ENCODE measurements at places on chromosomes 11 and 22.

- DNase-seq = no peak
Observed at GRCh38 chr22:38035530-38035885, 21.7 kb upstream of the PICK1 start.

GRCh38 chr11:64643256-64643881 is 52.3 kb downstream of the SLC22A12 start:
- no peak for DNase-seq

DNA sequence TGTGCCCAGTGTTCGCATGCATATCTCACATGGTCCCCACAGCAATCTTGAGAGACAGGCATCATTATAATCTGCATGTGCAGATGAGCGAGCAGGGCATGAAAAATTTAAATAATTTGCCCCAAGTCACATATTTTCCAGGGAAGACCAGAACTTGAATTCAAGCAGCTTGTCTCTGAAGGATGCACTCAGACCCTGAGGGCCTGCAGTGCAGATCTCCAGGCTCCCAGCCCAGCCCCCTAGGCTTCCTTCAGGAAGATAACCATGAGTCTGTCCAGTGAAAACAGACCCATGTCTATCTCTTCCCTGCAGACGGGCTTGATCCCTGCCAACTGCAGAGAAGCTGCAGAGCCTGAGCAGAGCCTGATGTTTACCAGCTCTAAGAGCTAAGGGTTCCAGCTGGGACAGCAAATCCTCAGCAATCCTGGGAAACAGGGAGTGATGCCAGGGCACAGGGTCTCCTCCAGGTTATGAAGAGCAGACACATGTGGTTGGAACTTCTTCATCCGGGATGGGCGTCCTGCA is 55.1 kb downstream of the NAV2 start:
- no peak for DNase-seq

DNA sequence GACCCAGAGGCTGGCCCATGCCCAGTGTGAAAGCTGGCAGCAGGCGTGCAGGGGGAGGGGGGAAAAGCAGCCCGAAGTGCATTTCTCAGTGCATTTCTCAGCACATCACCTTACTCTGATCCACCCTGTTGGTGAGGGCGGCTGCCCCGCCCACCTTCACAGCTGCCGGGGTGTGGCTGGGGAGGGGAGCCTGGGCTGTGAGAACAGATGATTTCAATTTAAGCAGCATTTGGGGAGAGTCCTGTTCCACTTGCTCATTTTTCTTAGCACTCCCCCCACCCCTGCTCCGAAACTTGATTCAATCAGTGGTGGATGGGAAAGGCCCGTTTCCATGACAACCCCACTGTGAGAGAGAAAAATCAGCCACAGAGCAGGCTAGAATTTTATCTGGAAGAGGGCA is 84.8 kb downstream of the SNX19 start:
- no peak for DNase-seq

- DNase-seq = no peak
Observed at GRCh38 chr22:22168190-22168940, 76.2 kb upstream of the VPREB1 start.

GRCh38 chr11:63610604-63611394 is 3.4 kb downstream of the PLAAT3 start:
- no peak for DNase-seq

DNA sequence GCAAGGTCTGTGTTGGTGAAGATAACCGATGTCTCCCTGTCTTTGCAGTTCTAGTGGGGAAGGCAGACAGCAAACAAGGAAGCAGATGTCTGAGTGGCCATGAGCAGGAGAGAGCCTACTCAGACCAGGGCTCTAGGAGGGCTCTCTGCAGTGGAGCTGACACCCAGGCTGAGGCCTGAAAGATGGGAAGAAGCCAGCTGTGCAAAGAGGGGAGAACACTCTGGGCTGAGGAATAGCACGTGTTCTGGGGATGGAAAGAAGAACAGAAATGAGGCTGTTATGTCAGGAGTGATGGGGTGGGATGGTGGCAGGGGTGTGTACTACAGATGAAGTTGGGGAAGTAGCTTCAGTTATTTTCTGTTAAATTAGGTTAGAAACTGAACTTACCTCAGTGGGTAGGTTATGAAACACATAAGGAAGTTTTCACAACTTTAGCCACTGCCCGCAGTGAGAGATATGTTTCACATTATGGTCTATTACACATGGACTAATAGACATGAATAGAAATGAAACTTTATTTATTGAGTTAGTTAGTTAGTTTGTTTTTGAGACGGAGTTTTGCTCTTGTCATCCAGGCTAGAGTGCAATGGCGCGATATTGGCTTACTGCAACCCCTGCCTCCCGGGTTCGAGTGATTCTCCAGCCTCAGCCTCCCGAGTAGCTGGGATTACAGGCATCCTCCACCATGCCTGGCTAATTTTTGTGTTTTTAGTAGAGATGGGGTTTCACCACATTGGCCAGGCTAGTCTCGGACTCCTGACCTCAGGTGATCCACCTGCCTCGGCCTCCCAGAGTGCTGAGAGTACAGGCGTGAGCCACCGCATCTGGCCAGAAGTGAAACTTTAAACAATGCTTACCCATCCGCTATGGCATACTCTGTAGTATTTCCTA is 7.8 kb downstream of the DCPS start:
- no peak for DNase-seq

DNA sequence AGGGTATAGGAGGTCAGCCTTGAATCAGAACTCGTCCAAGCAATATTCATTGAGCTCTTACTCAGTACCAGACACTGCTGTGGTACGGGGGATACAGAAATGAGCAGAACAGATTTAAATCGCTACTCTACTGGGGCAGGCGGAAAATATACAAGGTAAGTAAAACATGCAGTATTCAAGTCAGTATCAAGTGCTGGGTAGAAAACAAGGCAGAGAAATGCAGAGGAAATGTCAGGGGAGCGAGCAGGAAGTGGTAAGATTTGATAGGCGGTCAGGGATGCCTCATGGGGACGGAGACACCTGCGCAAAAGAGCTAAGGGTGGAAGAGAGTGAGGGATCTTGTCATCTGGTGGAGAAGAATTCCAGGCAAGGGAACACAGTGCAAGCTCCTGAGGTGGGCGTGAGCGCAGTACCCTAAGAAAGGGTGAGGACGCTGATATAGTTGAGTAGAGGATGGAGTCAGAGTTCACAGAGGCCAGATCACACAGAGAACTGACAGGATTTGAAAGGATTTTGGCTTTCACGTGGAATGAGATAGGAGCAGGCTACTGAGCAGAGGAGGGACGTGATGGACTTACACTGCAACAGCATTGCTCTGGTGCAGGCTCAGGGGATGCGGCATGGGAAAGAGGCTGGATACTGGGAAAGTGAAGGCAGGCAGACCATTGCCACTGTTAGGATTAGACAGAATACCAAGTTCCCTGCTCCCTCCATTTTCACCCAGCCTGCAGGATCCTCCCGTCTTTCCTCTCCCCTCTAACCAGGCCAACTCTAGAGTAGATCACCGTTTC is 35.8 kb downstream of the SC5D start:
- DNase-seq = no peak

DNA sequence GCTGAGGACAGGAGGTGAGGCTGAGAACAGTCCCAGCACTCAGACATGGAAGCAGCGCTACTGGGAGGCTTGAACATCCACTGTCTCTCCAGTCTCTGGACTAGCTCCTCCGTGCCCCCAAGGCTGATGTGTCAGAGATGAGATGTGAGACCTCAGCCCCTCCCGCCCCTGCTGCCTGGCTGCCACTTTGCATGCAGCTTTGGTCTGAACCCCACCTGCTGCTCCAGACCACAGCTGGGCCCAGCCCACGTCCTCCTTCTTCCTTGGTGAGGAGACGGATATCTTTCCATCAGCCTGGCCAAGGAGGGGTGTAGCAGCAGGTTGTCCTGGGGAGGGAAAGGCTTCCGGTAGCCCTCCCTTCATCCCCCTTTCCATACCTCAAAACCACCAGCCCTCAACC is 148.0 kb upstream of the B3GAT1 start:
- DNase-seq = no peak

DNA sequence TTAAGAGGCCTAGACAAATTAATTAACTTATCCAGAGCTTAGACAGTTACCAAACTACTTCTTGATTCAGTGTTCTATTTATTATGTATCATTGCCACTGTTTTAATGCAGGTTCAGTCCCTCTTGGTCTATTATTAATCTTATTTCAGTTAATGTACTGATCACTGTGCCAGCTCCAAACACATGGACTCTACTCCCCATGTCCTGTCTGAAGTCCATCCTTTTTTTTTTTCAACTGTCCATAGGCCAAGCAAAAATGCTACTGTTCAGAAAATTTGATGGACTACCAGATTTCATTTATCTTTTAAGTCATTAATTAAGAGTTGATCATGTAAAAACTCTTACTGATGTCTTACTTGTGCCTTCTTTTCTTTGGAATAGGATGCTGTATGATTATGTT is 11.9 kb downstream of the POLD3 start:
- no peak for DNase-seq

GRCh38 chr11:46570790-46571398 is 22.9 kb downstream of the AMBRA1 start:
- no peak for DNase-seq

DNA sequence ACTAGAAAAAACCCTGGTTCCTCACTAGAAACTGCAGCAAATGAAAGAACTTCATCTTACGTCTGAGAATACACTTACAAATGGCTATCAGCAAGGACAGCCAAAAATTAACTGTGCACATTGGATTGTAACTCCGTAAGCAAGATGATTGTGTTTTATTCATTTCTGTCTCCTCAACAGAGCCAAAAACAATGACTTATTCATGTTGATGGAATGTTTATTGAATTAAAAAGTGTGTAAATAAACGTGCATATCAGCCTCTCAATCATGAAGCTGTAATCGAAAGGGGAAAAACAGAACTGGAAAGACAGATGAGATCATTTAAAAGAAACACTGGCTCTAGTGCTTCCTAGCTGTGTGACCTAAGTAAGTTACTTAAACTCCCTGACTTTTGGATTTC is 307.5 kb upstream of the ZC3H12C start:
- no peak for DNase-seq

- DNase-seq = no peak
Observed at GRCh38 chr11:7833527-7833926, 36.8 kb upstream of the OR5P2 start.

GRCh38 chr22:35739076-35739930 is 21.6 kb downstream of the APOL5 start:
- DNase-seq = no peak

DNA sequence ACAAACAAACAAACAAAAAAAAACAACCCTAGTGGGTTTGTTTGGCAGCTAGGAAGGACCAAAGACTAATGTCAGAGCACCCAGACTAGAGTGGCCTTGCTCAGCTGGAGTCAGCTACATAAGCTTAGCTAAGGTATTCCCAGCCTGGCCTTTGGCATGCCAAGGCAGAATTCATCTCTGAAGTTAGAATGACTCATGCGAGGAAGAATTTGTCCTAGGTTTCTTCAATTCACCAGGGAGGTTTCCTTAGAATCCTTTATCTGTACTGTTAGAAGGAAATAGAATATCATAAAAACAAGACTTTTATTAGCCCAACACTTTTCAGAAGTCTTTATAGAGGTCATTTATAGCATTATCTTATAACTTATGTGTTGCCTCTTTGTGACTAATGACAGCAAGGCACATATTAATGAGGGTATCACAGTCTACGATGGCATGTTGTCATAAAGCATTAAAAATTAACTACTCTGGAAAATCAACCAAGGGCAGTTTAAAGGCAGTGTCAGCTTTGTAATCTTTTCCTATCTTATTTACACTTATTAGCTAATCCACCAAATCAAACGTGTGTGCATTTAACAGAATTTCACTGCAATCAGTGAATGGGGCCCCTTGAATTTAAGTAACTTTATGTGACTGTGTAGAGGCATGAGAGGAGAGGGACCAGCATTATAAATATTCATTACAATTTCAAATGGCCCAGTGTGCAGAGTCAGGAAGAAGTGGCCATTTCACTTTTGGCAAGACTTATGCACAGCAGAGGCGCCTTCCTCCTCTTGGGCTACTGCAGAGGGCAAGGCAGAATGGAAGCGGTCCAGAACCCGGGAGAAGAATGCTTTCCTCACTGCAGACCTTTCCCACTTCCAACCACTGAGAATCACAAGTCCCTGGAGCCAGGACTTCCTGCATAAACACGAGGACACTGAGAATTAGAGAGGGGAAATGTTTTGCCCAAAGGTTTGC is 36.3 kb downstream of the SLC5A1 start:
- DNase-seq = no peak

DNA sequence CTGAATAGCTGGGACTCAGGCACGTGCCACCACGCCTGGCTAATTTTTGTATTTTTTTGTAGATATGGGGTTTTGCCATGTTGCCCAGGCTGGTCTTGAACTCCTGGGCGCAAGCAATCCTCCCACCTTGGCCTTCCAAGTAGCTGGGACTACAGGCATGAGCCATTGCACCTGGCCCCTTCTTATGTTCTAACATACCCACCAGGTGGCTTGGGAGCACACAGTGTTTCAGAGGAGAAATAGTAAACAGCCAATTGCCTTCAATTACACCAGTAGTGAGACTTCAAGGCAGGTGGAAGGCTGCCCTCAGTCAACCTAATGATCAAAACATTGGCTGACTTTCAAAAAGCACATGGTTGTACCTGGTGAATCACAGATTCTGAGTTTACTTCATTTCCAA is 167.2 kb downstream of the SWAP70 start:
- DNase-seq = no peak

All from stimulated activated CD4-positive, alpha-beta T cell treated with anti-CD3 and anti-CD28 coated beads, TNF-alpha, amount 100 ng/mL, for 24 hours (primary cell).